Inflammatory macrophage (primary cell): ENCODE measurements at places on chromosomes 3 and 15.

- DNase-seq, result no peak
Observed at GRCh38 chr3:122410639-122411038, 5.2 kb downstream of the WDR5B start.

- DNase-seq, result no peak
Observed at GRCh38 chr15:38899300-38899699, 334.7 kb upstream of the RASGRP1 start.

DNA sequence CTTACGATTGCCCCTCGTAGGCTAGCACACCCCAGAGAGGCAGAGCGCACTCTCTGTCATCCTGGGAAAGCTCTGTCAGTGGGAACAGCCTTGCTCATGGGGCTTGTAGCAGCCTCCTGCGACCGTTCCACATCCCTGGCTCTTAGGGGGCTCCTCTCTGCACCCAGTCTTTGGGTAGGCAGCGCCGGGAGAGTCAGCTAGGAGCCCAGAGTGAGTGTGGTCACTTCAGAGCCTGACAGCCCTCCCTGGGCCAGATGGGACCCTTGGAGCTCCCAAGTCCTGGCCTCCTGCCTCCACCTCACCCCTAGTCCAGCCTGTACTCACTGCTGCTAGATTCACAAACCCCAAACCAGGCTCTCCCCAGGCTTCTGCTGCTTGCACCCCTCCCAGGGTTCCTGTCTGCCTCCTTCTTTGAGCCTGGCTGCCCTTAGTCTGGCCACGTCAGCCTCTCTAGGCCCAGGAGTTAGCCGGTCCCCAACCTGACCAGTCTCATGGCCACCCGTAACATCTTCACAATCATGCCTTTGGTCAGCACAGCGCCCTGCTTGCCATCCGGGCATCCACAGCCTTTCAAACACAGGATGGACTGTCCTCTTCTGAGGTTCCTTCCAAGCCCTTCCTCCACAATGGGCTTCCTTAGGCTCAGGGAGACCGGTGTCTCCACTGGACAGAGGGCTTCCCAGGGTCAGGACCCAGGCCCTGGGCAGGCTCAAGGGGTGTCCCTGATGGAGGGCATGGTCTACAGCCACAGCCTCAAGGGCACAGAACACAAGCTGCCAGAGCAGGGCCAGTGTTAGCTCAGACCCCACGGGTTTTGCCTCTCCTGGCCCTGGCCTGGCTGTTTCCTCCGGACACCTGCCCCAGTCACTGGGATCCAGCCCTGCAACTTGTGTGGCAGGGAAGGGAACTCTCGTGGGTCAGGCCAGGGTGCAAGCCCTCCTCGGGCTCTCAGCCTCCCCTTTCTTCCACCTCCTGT, 4.6 kb downstream of the ACSBG1 start:
- no peak for DNase-seq

DNA sequence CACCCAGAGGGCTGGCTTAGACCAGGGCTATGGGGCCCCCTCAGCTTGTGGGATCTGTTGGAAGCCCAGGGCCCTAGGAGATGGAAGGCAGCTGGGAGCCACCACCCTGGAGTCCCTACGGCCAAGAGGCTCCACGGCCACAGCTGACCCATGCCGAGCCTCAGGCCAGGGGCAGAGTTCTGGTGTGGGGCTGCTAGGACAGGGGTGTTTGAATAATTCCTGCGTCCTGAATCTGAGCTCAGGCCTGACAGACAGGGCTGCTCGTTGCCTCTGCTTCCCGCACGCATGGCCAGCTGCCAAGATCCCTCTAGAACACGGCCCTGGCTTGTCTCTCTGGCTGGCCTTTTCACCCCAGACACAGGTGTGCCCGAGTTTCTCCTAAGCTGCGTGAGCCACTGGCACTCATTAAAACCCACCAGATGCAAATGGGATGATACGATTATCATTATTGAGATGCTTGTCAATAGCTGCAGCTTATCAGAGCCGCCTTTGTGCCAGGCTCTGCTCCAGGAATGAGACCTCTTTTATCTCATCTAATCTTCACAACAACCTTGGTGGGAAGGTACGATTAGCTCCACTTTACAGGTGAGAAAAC, 70.2 kb downstream of the EFCAB12 start:
- DNase-seq, result no peak

DNA sequence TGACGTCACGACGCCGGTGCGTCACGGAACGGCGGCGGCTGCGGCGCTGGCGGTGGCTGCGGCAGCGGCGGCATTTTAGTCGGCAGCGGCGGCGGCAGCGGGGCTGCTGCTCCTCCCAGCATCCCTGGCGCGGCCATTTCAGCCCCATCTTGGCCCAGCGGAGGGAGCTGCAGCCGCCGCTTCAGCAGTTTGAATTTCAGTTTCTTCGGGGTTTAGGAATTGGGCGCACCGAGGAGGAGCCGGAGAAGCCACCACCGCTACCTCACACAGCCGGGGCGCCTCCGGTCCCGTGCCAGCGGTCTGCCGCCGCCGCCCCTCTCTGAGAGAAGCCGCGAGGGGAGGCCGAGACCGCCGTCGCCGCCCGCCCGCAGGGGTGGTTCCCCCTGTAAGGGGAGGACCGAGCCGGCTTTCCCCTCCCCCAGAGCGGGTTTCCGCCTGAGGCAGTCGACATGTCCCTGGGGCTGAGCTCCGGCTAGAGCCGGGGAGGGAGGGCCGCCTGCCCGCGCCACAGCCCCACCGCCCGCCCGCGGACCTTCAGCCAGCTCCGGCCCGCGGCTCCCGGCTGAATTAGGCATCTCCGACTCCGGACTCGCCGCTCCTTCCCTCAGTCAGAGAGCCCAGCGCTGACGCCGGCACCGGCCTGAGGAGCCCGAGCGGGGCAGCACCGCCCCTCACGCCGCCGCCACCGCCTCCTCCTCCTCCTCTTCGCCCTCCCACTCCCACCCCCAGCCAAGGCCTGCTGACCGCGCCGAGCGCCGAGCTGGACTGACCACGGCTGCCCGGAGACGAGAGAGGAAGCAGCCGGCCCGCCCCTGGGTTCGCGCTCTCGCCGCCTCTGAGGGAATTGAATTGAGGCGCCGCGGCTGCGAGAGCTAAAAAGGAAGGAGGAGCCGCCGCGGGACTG, at the start of gene TSC22D2:
Gene TSC22D2 (plus strand): TSS at position 78 of the 904 bp plus-strand sequence. CDS start 1,053 bp downstream, outside the sequence.
- DNase-seq, result peak; percentile 97

DNA sequence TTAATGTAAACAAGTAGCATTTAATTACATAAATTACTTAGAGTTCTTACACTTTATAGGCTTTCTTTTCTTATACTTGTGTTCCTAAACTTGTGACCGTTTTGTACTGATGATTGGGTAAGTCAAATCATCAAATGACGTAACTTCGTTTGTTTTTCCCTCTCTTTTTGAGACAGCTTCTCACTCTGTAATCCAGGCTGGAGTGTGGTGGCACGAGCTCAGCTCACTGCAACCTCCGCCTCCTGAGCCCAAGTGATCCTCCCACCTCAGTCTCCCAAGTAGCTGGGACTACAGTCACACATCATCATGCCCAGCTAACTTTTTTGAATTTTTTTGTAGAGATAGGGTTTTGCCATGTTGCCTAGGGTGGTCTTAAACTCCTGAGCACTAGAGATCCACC, 226.0 kb downstream of the TCF12 start:
- DNase-seq, result no peak

DNA sequence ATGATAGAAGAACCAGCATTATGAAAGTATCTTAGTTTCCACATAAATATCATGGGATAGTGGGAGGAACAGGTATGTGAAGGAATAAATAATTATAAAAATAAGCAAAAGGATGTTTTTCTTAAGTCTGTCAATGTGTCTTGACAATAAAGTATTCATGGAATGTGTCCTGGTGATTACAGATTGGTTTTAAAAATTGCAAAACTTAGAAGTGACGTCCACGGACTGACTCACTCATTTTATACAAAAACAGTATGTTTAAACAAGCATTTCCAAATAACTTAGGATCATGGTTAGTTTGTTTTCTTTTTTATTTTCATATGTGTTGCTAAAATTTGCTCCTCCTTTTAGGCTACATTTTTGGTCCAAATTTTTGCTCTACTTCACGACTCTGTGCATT, 687.0 kb upstream of the NECTIN3 start:
- DNase-seq, result no peak

- DNase-seq, result peak; percentile 61
Observed at GRCh38 chr3:150528354-150528797, 17.9 kb downstream of the SERP1 start.

GRCh38 chr3:32257641-32258438, 19.4 kb downstream of the CMTM8 start:
- no peak for DNase-seq

GRCh38 chr3:9784965-9785364, 7.3 kb downstream of the TADA3 start:
- no peak for DNase-seq

DNA sequence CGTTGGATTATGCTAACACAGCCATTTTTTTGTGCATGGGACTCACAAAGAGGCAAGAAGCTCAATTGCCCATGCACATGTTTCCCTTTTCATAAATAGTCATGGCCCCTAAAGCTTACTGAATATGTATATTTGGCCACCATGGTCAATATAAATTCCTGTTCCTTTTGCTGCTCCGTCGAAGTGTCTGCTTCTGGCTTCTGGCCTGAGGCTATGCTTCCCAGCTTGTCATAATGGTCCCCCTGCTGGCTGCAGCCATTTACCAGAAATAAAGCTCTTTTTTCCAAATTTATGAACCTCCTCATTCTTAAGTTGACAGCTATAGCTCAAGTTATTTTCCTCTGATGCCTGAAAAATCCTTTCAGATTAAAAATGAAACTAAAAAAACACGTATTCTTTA, 602.1 kb downstream of the VGLL3 start:
- DNase-seq, result no peak
